Stimulated activated CD8-positive, alpha-beta memory T cell treated with anti-CD3 and anti-CD28 coated beads, Interleukin-7, amount 100 ng/mL, for 48 hours (primary cell): ENCODE measurements at places on chromosomes 4 and X.

DNA sequence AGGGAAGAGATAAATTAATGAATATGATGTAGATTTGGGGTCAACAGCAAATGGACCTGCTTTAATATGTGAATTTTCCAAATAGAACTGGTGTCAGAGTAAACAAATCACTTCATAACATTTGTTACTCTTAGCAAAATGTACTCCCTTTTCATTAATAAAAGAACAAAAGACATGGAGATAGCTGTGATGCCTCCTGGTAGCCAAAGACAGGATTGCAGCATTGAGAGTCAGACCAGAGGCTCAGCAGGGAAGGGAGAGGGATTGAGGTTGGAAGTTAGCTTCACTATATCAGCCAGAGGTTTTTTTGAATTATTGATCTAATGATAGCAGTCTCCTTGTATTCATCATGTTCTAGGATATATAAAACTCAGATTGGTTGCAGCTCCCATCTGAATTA is 17.4 kb upstream of the RAB40A start:
- DNase-seq = no peak

DNA sequence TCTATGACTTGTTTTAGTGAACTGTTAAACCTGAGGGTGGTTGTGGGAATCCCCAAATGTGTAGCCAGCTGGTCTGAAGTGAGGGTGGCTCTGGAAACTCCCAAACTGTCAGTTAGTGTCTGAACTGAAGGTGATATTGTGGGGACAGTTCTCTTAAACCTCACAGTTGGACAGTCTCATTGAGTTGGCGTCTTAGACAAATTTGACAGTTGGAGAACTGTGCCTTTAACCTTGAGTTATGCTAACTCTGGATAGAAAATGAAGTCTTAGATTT is 20.7 kb upstream of the CTSO start:
- no peak for DNase-seq

DNA sequence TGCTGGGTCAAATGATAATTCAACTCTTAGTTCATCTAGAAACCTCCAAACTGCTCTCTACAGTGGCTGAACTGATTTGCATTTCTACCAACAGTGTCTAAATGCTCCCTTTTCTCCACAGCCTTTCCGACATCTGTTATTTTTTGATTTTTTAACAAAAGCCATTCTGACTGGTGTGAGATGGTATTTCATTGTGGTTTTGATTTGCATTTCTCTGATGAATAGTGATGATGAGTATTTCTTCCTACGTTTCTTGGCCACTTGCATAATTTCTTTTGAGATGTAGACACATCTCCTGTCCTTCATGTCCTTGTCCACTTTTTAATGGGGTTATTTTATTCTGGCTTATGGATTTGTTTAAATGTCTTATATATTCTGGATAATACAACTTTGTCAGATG is 298.2 kb upstream of the ARSJ start:
- no peak for DNase-seq

DNA sequence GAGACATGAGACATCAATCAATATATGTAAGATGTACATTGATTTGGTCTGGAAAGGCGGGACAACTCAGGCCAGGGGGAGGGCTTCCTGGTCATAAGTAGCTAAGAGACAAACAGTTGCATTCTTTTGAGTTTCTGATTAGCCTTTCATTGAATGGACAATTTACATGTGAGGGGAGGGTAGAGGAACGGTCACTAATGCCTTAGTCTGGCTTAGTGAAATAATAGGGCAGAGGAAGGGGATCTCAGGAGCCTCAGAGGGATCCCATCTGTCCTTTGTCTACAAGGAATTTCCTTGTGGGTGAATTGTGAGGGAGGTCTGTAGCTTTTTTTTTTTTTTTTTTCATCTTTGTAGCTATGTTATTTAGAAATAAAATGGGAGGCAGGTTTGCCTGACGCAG is 88.3 kb downstream of the GK start:
- no peak for DNase-seq
